Retina (tissue), 1 donor: ENCODE measurements at places on chromosomes 12 and 14.

DNA sequence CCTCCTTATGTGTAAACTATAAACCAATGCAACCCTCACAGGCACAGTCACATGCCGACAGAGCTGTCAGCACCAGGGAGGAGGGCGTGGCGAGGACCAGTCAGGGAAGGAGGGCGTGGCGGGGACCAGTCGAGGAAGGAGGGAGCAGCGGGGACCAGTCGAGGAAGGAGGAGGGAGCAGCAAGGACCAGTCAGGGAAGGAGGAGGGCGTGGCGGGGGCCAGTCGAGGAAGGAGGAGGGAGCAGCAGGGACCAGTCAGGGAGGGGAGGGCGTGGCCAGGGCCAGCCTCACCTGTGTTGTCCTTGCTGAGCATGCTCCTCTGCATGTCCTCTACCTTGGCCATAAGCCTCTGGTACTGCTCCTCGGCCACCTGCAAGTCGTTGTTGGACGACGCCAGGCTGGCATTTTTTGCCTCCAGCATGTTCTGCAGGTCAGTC, 24.2 kb downstream of the GOLGA3 start:
- no peak for DNase-seq

- no peak for DNase-seq
These were observed 423.7 kb downstream of the TMTC2 start for GRCh38 chr12:83110424-83110823.

- DNase-seq: no peak
These were observed 379.3 kb downstream of the RAD51B start for GRCh38 chr14:68198713-68199495.

DNA sequence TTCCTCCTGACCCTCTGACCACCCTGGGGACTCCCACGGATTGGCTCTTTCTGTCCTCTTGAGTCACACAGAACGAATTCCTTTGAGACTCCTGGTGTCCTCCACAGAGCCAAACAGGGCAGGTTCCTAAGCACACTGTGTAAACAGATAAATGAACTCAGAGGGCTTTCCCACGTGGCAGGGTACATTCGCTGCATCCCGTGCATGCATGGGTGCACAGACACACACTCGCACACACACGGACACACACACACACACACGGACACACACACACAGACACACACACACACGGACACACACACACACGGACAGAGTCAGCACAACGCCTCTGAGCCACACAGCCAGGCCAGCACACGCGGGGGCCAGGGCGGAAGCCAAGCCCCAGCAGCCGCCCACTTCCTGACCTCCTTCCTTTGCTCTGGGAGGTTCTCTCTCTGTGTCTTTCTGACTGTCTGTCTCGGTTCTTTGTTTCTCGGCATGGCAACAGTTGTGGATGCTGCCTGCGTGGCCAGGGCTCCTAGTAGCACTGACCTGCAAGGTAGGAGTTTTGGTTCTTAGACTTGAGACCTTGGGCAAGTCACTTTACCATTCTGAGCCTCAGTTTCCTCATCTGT, 706 bp downstream of the CRACR2A start:
- peak; percentile 44 for DNase-seq

- peak; percentile 37 for DNase-seq
These were observed 77.5 kb upstream of the CPSF6 start for GRCh38 chr12:69161829-69162228.

DNA sequence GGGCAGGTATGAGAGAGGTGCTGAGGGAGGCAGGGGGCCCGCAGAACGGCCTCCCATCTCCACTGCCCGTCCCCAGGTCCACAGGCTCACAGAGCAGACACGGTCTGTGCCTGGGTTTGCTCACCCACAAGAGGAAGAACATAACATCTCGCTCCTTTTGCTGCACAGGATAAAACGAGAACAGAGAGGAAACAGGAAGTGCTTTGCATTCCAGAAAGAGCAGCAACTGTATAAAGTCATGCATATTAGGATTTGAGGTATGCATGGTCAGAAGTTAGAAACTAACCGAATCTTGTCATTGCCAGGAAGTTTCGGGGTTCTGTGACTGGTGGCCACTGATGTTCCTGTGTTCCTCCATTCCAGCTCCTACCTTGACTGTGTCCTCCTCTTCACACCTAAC, 25.0 kb downstream of the NTF3 start:
- DNase-seq: no peak

- no peak for DNase-seq
These were observed 438.7 kb downstream of the LRFN5 start for GRCh38 chr14:42045383-42045782.

DNA sequence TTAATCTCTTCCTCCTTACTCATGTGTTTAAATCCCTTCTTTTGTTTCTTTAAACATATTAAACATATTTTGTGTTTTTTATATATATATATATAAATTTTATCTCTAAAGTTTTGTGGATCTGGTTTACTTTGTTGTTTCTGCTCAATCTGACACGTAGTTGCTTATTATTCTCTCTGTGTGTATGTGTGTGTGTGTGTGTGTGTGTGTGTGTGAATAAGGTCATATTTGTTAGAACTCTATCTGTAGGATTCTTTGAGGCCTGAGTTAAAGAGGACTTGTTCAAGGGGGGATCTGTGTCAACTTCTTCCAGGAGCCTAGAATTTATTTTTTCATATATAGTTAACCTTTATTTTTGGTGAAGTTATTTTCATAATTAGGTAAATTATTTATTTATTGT, 2.7 kb downstream of the GPR65 start:
- no peak for DNase-seq

DNA sequence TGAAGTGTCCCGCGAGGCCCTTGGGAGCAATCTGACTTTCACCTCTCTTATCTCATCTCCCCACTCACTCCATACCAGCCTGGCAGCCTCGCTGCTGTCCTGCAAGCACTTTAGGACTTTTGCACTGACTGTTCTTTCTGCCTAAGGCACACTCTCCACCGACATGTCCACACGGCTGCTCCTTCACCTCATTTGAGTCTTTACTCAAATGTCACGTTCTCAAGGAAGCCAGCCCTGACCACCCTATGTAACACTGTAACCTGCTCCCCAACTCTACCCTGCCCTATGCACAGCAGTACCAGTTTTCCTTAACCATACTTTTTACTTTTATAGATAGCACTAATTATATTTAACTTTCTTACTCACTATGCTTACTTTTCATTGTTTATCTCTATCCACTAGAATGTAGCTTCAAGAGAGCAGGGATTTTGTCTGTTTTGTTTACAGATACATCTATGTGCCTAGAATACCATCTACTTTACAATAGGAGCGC, 32.0 kb downstream of the PRKD1 start:
- DNase-seq: no peak

DNA sequence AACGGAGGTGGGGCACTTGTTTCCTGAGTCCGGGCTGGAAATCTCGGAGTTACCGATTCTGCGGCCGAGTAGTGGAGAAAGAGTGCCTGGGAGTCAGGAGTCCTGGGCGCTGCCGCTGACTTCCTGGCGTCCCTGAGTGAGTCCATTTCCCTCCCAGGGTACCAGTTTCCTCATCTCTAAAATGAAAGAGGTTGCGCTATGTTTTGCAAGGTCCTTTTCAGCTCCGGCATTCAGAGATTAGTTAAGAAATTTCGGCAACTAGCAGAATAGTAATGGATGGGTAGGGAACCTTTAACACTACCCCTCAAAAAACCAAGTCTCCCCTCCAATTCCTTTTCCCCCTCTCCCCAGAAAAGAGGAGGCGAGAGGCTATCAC, 724 bp downstream of the BLOC1S1 start:
- no peak for DNase-seq

DNA sequence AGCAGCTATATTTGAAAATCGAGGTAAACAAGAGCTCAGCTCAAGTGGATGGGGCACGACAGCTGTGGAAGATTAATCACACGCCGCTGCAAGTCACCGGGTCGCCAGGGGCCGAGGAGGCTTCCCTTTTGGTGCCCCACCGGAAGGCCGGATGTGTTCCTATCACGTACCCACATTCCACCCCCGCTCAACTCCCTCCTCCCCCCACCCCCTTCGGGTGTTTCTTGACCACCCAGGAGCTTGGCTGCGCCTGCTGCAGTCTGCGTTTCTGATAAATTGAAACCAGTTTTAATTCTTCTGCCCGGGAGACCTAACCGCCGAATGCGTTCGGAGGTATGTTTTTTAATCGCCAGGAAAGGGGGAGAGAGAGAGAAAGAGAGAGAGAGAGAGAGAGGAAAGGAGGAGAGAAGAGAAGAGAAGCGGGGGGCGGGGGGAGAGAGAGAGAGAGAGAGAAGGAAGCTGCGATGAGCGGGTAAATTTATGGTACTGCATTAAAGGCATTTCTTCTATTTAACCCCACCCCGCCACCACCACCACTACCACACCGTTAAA, 1.8 kb downstream of the SLC8A3 start:
- peak; percentile 86 for DNase-seq

DNA sequence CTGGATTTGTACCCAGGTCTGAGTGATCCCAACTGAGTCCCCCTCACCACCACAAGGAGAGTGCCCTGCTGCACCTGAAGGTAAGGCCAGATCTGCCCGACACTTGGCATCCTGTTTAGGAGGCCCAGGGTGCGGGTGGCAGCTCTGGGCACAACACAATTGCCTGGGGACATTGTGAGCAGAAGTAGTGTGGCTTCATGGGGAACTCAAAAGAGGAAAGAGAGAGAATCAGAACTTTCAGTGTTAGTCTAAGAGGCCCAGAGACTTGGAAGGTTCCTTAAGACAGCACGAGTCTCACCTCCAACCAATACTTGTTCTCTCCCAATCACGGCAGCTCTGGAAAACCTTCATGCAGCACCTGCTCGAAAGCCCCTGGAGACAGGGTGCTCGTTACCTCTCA, 6.6 kb upstream of the SLC8B1 start:
- DNase-seq: no peak

- DNase-seq: no peak
These were observed 18.9 kb downstream of the SLC25A21 start for GRCh38 chr14:37153483-37153882.

- DNase-seq: peak; percentile 23
These were observed 9.8 kb upstream of the RARG start for GRCh38 chr12:53241623-53242412.

- no peak for DNase-seq
These were observed 22.5 kb upstream of the CMKLR1 start for GRCh38 chr12:108361606-108362005.

DNA sequence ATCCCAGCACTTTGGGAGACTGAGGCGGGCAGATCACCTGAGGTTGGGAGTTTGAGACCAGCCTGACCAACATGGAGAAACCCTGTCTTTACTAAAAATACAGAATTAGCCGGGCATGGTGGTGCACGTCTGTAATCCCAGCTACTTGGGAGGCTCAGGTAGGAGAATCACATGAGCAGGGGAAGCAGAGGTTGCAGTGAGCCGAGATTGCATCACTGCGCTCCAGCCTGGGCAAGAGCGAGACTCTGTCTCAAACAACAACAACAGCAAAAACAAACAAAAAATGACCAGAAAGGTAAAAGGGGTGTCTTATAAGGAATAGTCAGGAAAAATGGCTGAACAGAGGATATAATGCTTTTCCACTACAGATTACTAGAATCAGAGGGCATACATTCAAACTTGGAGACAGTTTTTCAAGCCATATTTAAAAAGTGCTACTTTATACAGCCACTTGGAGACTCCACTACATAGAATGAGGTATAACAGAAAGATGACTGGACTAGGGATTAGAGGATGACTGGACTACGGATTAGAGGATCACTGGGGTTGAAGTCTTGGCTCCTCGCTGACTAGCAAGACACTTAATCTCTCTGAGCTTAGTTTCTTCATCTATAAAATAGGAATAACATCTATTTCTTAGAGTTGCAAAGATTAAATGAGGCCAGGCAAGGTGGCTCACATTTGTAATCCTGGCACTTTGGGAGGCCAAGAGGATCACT, 4.9 kb upstream of the CS start:
- no peak for DNase-seq

DNA sequence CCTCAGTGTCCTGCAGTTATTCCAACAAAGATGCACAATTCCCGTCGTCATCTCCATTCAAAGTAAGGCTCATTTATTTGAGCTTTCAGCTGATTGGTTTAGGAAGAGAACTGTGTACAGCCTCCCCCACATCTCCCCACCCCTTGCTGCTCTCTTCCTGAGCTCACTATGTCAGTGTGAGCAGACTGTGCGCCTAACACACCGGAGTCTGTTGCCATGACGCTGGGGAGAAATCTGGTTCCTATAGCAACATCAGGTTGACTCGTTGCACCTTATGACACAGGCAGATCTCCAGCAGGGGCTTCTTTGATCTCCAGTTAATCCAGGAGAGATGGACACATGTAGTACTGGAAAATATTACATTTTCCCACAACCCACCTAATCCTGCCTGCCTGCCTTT, 319.4 kb downstream of the CACNA1C start:
- DNase-seq: no peak

DNA sequence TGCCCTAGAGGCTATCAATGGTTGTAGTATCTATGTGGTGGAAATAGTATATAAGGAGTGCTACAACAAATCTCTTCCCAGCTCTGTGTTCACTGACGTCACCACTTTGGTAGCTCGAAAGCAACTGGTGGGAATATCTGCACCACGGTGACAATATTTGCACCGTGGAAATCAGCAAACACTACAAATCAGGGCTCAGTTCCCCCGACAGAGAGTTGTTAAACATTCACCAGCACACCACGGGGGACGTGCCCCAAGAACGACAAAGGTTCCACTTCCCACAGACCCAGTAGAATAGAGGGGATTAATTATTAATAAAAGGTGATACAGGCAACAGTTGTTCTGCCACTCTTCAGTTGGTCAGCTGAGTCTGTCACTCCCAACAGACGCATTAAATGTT, 98.4 kb downstream of the CCDC60 start:
- DNase-seq: no peak

DNA sequence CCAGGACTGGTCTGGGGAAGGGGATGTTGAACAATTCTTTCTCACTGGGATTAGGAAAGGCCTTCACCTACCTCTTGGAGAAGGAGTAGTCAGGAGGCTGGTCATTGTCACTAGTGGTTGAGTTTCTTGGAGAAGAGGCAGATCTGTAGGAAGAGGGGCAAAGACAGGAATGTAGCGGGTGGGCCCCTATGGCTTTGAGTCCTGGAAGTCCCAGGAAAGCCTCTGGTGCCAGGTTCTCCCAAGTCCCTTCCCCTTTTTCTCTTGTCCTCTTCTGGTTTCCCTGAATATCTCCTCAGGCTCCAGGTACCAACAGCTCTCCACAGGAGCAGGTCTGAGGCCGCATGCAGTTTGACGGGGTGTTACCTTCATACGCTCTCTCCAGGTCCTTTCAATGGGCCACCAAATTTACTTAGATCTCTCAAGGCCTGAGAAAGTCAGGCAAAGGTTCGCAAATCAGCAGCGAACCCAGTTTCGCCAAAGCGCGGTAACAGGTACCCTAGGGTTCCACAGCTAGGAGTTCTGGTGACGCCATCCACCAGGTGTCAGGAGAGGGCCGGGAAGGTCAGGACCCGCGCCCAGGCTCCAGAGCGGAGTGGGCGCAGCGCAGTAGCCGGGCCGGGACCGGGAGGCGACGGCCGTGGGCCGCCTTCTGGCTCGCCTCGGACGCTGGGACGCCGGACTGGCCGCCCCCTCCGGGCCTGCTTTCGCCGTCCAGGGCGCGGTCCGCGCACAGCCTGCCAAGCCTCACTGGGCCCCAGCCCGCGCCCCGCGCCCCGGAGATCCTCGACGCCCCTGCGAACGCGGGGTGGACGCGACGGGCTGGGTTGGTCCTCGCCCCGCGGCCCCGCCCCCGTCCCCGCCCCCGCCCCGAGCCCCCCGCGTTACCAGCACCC, 795 bp downstream of the SMAGP start:
- DNase-seq: peak; percentile 46
